ENCODE measurements at places on chromosomes 7 and 10. TPM values are rescaled to one million over a fixed set of nuclear protein-coding genes. Genes with fewer than 3 reads are reported as not detected.

ADCY1 gene
- total RNA-seq, result 9.8 TPM

STAG3 gene
- 0.72 TPM for total RNA-seq

FGFR2 gene
- total RNA-seq, result 50.6 TPM

EN2 gene
- not detected for total RNA-seq

ZPBP gene
- total RNA-seq, result not detected

LOXL4 gene
- total RNA-seq, result 10.5 TPM

NOLC1 gene
- 51.1 TPM for total RNA-seq

YAE1 gene
- 21.8 TPM for total RNA-seq

CRHR2 gene
- total RNA-seq, result 0.51 TPM

FAM25C gene
- total RNA-seq, result not detected

RTKN2 gene
- 8.1 TPM for total RNA-seq

CYP26C1 gene
- not detected for total RNA-seq

PPP1R17 gene
- not detected for total RNA-seq

ZNF239 gene
- 6.6 TPM for total RNA-seq

FAM171A1 gene
- total RNA-seq, result 15.4 TPM

VAX1 gene
- not detected for total RNA-seq

LRRC4 gene
- 0.41 TPM for total RNA-seq

BLNK gene
- total RNA-seq, result 2.2 TPM

POLR2J gene
- total RNA-seq, result 9.5 TPM

MOGAT3 gene
- total RNA-seq, result not detected

UBTD1 gene
- 25.1 TPM for total RNA-seq

AFAP1L2 gene
- total RNA-seq, result 55.0 TPM

NUTM2D gene
- total RNA-seq, result 3.5 TPM

TACC2 gene
- 128 TPM for total RNA-seq

GPR26 gene
- 0.10 TPM for total RNA-seq

EPO gene
- not detected for total RNA-seq

GNG11 gene
- 31.6 TPM for total RNA-seq

NEUROD6 gene
- 0.21 TPM for total RNA-seq

PRKCQ gene
- 15.2 TPM for total RNA-seq

CYP2E1 gene
- total RNA-seq, result 0.31 TPM

MSS51 gene
- total RNA-seq, result 9.5 TPM

PHKG1 gene
- total RNA-seq, result 65.2 TPM

ELFN1 gene
- total RNA-seq, result 4.3 TPM

PRSS2 gene
- total RNA-seq, result not detected

PRSS37 gene
- not detected for total RNA-seq

SEC31B gene
- total RNA-seq, result 4.6 TPM

PNLIPRP3 gene
- not detected for total RNA-seq

SVOPL gene
- 0.72 TPM for total RNA-seq

ERVW-1 gene
- not detected for total RNA-seq

LAMB1 gene
- total RNA-seq, result 335 TPM

PAPOLB gene
- total RNA-seq, result 0.10 TPM

PTPRN2 gene
- 3.1 TPM for total RNA-seq

ATOH7 gene
- total RNA-seq, result 0.82 TPM

GDF10 gene
- 32.6 TPM for total RNA-seq

GLCCI1 gene
- total RNA-seq, result 20.5 TPM

ARHGAP22 gene
- total RNA-seq, result 2.1 TPM

DOCK4 gene
- 34.9 TPM for total RNA-seq

ENTPD1 gene
- 33.5 TPM for total RNA-seq

ACBD7 gene
- total RNA-seq, result 1.0 TPM

AKR1C4 gene
- not detected for total RNA-seq

ANKRD1 gene
- total RNA-seq, result 123 TPM

ANKRD7 gene
- 2.2 TPM for total RNA-seq

BAIAP2L1 gene
- 6.5 TPM for total RNA-seq

FGFBP3 gene
- 0.72 TPM for total RNA-seq

Data from tongue (tissue), 3 donors.